Activated effector memory CD4-positive, alpha-beta T cell treated with Interleukin-2 at 50 U/mL for 16 hours (primary cell): ENCODE measurements at places on chromosomes 11 and 22.

DNA sequence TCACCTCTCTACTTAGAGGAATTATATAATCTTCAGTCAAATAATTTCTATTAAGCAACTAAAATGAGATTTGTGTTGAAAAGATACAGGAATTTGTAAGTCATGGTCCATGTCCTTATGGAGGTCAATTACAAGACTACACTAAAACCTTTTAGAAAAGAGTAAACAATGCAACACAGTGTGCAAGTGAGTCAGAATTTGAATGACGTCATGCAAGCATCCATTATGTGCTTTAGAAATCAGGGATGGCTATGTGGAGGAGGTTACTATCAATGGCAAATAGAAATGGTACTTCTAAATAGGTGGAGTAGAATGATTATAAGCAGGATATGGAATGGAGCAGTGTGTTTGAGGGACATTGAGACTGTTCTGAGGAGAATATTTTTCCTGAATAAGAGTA, 16.6 kb downstream of the OR10D3 start:
- no peak for DNase-seq

GRCh38 chr22:47168900-47169800, 406.7 kb downstream of the TBC1D22A start:
- DNase-seq: no peak

DNA sequence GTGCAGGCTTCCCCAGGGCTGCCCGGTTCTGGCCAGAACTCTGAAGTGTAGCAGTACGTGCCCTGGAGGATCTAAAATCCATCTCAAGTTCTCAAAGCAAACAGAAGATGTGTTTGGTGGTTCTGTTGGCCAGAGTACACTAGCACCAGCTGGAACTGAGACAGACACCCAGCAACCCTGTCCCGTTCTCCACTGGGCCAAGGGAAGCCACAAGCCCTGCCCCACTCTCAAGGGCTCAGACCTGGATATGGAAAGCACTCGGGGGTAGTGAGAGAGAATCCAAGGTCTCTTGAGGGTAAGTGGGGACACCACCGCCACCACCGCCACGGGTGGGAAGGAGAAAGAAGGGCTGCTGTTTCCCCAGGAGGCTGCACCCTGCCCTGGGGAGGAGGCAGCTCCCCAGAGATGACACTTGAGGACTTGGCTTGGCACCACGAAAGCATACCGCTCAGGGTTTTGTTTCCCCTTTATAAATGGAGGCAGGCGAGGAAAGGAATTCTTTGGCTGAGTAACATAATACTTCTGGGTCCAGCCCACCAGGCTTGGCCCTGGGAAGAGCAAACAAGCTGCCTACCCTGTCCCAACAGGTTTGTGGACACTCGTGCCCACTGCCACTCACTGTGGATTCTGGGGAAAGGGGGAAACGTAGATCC, 56.1 kb upstream of the POU2AF1 start:
- no peak for DNase-seq

DNA sequence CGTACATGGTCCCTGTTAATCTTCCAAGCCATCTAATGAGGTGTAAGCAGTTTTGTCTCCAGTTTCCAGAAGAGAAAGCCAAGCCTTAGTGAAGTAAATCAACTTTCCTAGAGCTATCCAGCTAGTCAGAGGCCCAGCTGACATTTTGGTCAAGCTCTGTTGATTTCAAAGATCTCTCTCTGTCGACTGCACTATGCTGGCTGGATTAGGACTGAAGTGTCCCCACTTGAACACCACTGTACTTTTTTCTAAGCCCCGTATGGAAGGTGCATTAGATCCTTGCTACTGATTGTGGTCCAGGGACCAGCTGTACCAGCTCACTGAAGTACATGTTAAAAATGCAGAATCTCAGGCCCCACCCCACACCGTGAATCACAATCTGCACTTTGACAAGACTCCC, 176.5 kb upstream of the NAV2 start:
- no peak for DNase-seq

DNA sequence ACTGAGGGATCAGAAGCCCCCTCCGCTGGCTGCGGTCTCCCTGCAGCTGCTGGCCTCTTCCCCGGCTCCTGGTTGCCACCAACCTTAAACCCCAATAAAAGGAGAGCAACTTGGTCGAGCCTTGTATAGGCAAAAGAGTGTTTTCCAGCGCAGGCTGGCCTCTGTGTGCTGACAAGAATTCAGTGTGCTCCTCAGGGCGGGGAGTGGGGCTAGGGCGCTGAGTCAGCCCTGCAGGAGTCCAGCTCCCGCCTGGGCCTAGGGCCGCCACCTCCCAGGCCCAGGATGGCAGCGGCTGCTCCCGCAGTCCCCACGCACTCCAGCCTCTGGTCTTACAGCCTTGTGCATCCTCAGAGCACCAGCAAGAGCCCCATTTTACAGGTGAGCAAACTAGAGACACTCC, at the start of gene SHISAL1:
SHISAL1 (minus strand) TSS at position 186 of the 400 bp plus-strand sequence. CDS start 12,006 bp downstream, outside the sequence.
- no peak for DNase-seq

- DNase-seq: no peak
Measured at GRCh38 chr11:64643920-64644646, 53.1 kb downstream of the SLC22A12 start.

DNA sequence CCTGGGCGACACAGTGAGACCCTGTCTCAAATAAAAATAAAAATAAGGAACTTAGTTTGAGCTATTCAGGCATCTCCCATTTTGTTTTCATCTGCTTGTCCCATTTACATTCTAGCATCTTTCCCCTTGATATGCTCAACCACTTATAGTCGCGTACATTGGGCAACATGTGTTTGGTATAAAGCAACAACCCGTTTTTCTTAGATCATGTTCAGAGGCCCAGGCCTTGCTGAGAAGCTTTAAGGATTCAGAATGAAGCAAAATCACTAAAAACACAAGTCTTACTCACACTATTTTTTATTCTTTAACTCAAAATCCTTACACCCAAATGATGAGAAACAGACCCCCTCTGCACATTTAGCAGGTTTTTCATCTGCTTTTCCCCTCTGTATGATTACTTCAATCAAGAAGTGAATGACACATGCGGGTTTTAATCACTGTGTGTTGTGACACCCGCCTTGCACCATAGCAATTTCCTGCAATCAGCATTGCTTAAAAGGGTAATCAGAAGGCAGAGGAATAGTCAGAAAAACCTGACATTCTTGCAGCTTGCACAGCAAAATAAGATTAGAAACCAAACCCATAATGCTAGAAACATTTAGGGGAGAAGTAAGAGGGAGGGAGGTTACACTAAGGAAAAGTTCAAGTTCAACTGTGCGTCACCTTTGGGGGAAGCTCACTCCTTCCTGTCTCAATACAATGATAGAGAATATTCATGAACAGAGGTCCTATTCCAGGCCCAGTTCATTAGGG, 25.9 kb downstream of the ALG9 start:
- DNase-seq: no peak

GRCh38 chr11:40787224-40787623, 672.2 kb downstream of the LRRC4C start:
- DNase-seq: no peak

- DNase-seq: no peak
Measured at GRCh38 chr11:2302306-2302895, 588 bp downstream of the TSPAN32 start.

GRCh38 chr22:22058633-22059290, 76.2 kb upstream of the TOP3B start:
- DNase-seq: no peak

GRCh38 chr22:45441138-45441537, 27.6 kb downstream of the RIBC2 start:
- DNase-seq: no peak

DNA sequence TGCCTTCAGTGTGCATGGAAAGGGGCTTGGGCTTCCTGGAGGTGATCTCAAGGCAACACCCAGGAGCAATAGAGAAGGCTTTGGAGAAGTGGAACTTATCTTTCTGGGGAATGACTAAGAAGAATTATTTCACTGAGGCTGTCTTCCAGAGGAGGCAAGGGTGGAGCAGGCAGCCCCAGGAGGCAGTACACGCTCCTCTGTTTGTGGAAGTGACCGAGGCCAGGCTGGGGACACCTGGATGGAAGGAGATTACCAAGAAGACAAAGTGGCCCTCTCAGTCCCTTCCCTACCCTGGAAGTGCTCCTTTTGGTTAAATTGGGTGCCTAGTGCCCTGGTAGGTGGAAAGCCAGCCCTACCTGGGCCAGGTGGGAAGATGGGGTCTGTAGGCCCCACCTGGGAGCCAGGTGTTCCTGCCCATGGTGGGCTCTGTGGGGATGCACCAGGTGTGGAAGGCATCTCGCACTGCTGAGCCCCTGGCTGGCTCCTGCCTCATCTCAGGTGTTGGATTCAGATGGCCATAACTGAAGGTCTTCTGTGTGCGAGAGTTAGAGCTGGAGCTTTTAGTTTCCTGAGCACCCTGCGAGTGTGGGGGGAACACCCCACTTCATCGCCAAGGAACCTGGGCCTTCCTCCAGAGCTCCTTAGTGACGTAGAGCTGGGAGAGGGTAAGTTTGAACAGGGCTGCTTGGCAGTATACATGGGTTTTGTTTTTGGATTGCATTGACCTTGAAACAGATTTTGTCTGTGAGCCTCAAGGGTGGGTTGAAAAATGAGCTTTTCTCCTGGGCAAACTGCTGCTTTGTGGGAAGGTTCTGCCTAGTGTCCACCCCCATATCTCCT, 46.1 kb downstream of the MICAL2 start:
- DNase-seq: no peak

DNA sequence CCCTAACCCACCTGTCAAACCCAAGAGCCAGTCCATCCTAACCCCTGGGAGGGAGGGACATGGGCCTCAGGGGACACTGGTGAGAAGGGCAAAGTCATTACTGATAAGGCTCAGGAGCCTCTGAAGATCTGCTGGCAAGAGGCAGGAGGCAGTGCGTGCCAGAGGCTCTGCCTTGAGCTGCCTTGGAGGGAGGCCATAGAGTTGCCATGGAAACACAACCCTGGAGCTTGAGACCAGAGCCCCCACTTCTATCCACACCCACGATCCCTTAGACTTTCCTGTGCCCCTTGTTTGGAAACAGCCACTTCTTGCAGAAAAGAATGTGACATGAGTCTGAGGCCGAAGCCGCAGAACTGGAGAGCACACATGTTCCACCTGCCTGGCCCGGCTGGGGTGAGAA, 89.7 kb upstream of the CSNK2A3 start:
- DNase-seq: no peak

GRCh38 chr11:17423533-17424310, 35.3 kb upstream of the KCNJ11 start:
- DNase-seq: no peak

- no peak for DNase-seq
Measured at GRCh38 chr22:46429325-46429853, 93.9 kb downstream of the TRMU start.

DNA sequence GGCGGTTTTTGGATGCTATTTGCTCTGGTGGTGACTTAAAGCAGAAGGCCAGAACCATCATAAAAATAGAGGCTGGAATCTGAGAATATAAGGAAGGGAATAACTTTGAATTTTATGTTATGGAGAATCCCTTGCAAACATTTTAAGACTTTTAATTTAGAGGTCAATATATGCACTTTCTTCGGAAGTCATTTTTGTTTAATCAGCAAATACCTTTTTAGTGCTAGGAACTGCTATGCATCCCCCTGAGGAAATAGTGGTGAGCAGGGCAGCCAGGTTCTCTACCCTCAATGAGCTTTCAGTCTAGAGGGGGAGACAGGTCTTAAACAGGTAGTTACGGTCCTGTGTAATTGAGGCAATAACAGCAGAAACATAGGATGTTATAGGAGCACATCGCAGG, 266.5 kb upstream of the MPPED2 start:
- DNase-seq: no peak

GRCh38 chr11:3665336-3666022, 5.7 kb downstream of the CHRNA10 start:
- DNase-seq: no peak

GRCh38 chr11:87144252-87144651, 106.5 kb downstream of the TMEM135 start:
- no peak for DNase-seq

DNA sequence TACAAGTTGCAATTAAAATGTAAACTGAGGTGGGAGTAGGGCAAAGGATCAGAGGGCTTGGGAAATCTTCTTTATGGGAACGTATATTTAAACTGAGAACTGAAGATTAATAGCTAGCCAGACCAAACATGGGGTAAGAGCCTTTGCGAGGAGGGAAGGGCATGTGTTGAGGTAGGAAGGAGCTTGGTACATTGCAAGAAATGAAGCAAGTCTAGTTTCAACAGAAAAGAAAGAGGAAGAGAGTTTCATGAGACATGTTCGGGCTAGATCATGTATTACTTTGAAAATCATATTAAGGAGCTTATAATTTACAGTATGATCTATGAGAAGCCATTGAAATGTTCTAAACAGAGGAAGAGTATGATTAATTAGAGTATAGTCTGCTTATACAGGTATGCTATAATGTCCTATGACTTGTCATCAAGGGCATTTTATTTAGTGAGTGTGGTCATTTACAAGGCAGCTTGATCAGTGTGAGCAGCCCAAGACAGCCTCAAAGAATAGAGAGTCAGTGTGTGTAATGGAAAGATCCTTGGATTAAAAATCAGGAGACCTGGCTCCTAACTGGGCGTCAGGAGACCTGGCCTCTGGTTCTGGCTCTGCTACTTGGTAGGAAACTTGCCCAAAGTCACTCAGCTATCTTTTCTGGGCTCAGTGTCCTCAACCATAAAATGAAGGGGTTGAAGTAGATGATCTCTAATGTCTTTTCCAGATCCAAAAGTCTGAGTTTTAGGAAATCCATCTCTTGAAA, 10.9 kb downstream of the GAS2 start:
- no peak for DNase-seq

DNA sequence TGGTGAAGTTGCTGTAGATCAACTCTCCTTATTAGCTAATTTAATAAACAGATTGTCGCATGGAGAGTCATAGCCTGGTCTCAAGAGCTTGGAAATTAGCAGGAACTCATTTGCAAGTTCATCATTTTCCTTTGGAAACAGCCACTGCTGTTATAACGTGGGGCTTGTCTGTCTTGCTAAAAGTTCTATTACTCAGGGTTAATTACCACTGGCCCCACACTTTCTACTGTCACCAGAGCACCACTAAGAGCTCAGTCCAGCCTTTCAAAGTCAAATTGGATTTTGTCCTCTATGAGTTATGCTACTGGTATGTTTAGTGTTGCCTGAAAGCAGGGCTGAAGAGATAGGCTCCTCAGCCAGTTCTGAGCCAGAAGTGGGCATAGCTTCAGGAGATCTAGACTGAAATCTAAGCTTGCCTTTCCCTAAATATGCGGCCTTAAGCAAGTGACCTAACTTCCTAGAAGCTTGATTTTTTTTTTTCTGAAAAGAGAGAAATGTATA, 292.2 kb downstream of the INSC start:
- no peak for DNase-seq

DNA sequence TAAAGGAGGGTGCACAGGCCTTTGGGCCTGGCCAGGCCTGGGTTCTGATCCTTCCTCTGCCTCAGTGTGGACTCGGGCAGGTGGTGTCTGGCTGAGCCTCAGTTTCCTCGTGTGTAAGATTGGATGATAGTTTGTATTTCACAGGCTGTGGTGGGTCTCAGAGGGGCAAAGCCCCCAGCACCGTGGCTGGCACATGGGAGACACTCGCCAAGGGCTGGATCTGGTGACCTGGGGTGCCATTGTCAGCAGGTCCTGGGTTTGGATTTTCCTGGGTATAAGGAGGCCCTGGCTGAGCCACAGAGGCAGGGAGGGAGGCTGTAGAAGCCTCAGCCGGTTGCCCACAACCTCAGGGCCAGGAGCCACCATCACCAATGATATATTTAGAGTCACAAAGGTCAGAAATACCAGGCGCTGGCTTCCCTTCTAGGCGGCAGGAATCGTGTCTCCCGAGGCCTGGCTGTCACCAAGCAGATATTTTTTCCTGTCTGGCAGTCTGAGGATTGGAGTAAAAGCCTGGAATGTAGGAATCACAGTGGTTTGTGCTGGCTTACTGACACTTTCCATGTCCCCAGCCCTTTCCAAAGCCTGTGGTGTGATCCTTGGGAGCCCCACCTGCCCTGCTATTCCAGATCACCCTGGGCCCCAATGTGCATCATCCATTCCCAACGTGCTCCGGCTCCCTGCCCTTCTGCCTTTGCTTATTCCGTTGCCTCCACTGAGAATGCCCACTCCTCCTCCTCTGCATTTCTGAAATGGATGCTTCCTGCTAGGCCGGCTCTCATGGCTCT, 15.6 kb downstream of the KCNC1 start:
- DNase-seq: no peak
